Inflammatory macrophage treated with lipopolysaccharide for 4 hours (primary cell): ENCODE measurements at places on chromosomes 4 and X.

DNA sequence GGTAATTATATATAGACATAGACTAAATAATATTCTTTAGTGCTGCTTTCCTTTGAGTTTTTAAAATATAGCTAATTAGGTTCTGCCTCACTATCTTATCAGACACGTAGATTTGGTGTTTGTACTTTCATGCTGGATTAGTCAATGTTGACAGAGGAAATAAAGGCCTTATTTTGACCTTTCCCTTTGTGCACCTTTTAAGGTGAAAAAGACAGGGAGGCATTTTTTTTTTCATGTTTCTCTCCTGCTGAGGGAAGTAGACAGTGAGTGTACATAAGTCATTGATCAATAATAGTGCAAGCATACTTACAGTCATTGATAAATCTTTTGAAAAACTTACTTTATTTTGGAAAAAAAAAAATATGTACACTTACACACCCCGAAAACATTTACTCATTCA lies 467.8 kb downstream of the GRXCR1 start:
- DNase-seq = no peak

DNA sequence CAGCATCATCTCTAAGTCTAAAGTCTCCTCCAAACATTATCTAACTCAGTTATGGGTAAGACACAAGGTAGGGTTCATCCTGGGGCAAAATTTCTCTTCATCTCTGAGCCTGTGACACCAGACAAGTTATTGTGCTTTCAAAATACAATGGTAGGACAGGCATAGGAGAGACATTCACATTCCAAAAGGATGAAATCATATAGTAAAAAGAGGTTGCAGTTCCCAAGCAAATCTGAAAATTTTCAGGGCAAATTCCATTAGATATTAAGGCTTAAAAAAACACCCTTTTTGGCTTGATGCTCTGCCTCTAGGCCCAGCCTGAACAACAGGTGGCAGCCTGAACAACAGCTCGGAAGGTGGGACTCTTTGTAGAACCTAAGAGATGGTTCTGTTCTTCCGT lies 448.3 kb upstream of the SLIT2 start:
- no peak for DNase-seq

GRCh38 chrX:54193085-54193821 lies 10.2 kb upstream of the FAM120C start:
- DNase-seq = no peak

GRCh38 chr4:25098964-25099891 lies 61.0 kb downstream of the SEPSECS start:
- DNase-seq = no peak

DNA sequence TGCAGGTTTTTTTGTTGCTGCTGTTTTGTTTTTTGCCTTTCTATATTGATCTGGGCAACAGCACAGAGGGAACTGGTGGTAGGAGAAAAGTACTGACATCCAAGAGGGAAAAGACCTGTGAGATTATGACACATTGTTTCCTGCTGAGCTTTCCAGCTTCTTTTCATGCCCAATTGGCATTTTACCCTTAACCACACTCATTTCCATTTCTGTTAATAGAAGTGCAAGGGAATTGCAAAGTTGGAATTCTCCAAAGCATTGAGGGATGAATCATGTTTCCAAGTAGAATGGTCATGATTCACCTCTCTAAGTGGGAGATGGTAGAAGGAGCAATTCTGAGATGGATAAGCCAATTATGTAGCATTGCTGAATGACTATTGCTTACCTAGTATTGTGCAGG lies 161.5 kb downstream of the PPARGC1A start:
- no peak for DNase-seq

GRCh38 chrX:77061022-77061421 lies 386.2 kb upstream of the FGF16 start:
- no peak for DNase-seq

DNA sequence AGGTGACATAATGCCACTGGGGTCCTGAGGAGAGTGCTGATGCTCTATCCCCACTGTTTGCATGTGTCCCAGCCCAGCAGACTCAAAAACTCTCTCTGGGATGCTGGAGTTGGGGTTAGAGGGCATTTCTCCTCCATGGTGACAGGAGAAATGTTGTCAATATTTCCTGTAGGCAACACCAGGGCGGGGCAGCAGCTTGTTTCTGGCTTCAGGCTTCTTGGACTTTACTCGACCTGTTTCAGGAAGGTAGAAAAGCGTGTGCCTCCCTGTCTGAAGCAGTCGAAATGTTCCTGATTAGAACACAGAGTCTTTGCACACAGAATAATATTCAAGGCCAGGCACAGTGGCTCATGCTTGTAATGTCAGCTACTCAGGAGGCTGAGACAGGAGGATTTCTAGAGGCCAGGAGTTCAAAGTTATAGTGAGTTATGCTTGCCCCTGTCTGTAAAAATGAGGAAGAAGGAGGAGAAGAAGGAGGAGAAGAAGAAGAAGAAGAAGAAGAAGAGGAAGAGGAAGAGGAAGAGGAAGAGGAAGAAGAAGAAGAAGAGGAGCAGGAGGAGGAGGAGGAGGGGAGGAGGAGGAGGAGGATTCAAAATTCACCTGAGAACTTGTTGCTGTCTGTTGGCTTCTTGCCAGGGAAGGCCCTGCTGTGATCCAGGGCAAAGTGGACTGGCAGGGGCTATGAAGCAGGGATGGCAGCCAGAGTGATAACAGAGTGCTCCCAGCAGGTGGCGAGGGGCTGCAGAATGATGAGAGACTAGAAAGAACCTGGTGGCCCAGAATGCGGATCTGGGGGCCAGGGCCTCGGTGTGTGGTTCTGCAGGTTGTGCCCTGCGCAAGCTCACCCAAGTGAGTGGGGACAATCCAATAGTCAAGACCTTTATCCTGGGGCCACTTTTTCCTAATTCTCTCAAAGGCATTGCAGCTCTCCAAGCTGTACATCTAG lies 82.9 kb downstream of the RTL5 start:
- no peak for DNase-seq

GRCh38 chr4:150720973-150721518 lies 139.1 kb downstream of the MAB21L2 start:
- DNase-seq = no peak

DNA sequence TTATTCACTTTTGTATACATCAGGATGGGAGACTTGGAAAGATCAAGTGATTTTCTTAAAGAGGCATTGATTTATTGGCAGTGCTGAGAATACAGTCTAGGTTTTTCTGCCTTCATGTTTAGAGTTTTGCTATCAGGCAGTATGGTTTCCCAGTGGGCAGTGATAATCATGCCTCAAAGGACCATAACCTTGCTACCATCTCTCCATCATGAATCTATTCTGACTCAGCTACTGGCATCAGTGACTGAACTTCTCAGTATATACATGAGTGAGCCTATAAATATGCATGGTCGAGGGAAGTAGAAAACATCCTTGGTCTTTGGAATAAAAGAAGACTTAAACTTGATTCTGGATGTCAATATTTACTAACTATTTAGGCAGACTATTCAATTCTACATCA lies 562.0 kb upstream of the AADAT start:
- no peak for DNase-seq

DNA sequence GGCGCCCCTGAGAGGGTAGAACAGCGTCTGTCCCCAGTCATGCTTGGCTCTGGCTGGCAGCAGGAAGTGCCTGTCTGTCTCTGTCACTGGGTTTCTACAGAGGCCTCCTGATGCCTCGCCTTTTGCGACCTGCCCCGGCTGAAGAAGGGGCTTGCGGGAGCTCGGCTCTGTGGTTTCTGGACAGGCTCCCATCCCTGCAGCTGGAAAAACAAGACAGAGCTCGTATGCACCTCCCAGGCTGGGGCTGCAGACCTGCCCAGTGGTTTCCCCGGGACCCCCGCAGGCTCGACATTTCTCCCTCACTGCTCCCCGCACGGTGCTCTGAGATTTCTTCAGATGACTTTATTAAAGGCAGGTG lies 57.0 kb upstream of the SORCS2 start:
- no peak for DNase-seq

GRCh38 chrX:134236626-134237614 lies at the start of gene CCDC160:
TSS of gene CCDC160 (plus strand) at chrX:134237182. CDS start at chrX:134244801, 7,619 bp downstream.
- DNase-seq = no peak

DNA sequence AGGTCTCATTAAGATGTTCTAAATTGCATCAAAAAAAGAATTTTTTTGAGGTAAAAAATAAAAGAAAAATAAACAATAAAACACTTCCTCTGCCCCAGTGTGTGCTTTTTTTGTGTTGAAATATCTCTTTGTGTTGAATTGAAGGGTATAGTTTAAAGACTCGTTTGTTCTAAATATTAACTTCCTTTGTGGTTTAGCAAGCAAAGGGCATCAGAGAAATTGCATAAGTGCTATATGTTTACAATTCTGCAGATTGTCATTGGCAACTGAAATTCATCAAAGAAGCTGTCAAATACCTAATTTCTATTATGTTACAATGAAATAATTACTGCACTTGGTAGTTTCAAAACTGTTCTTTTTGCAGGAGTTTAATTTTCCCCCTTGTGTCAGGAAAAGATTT lies 260.5 kb downstream of the DKK2 start:
- peak; percentile 28 for DNase-seq

DNA sequence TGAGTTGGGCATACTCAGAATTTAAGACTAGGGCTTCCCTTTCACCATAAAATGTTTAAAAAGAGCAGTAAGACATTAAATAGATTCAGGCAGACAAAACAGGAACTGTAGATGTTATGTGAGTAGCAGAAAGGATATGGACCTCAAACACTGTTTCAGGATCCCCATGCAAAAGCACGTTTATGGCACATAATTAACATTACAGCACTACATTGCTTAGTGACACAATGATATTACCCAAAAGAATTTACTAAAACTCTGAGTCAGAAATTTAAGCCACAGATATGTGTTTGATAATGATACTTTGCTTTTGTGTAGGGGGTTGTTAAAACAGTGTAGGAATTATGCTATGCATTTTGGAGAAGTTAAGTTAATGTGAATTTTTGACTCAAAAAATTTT lies 266.3 kb downstream of the PDGFC start:
- DNase-seq = no peak

DNA sequence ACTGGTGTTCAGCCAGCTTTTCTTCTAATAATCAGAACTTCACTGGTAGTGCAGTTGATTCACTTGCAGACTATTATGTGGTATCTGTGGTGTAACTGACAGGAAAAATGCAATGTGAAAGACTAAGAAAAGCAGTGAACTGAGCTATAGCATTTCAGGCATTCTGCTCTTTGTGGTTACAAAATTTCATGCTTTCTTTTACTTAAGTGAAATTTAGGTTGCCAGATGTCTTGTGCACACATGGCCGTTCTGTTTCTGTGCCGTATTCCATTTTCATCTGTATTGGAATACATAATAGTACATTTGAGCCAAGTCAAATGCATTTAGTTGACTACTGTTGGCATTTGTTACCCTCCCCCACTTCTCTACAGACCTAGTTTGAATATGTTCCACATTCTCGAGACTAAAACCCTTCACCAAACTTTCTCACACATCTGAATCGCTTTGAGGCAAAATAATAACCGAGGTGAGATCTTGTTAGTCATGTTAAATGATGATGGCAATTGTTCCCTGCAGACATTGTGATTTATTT lies 8.2 kb downstream of the RTL3 start:
- DNase-seq = no peak

- no peak for DNase-seq
Observed at GRCh38 chr4:80201252-80202151, 4.2 kb downstream of the PRDM8 start.

DNA sequence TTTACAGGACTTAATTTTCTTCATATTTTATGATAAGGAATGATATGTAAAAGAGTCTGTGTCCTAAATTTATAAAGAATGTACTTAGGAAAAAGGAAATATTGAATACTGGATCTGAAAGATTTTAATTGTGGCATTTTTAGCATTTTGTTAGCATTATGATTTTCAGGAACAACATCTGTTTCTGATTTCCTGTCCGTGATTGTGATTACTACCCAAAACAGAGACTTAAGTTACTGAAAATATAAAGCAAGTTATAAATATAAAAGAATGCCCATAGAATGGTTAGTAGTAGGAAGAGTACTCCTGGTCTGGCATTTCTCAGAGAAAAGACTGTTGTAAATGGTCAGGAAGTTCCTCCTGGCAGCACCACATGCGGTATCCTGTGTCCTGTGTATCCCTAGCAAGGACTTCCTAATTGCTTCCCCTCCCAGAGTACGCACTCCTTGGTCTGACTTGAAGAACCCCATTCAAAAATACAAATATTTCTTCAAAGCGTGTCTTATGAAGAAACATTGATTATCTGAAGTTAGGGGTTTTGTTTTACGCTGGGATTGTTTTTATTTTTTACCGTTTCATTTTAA lies 88.9 kb downstream of the RS1 start:
- no peak for DNase-seq

DNA sequence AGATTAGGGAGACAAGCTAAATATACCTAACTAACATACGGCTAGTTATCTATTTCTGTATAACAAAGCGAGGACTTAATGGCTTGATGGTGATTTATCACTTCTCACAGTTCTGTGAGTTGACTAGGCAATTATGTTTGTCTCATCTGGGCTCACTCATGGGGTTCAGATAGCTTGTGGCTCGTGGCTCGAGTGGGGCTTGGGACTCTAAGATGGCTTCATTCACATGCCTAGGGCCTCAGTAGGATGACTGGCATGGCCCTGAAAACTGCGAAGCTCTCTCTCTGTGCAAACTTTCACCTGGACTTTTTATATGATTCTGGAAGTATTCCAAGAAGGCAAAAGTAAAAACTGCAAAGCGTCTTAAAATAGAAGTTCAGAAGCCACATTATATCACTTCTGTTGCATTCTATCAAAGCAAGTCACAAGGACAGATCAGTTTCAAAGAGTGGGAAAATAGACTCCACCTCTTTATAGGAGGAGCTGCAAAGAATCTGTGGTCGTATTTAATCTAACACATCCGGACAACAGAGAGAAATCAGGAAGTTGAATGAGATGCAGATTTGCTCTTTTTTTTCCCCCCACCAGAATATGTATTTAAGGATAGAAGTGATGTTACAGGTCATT lies 491.2 kb downstream of the INPP4B start:
- DNase-seq = no peak

GRCh38 chrX:153927922-153928760 lies 2.1 kb upstream of the ARHGAP4 start:
- DNase-seq = peak; percentile 96

DNA sequence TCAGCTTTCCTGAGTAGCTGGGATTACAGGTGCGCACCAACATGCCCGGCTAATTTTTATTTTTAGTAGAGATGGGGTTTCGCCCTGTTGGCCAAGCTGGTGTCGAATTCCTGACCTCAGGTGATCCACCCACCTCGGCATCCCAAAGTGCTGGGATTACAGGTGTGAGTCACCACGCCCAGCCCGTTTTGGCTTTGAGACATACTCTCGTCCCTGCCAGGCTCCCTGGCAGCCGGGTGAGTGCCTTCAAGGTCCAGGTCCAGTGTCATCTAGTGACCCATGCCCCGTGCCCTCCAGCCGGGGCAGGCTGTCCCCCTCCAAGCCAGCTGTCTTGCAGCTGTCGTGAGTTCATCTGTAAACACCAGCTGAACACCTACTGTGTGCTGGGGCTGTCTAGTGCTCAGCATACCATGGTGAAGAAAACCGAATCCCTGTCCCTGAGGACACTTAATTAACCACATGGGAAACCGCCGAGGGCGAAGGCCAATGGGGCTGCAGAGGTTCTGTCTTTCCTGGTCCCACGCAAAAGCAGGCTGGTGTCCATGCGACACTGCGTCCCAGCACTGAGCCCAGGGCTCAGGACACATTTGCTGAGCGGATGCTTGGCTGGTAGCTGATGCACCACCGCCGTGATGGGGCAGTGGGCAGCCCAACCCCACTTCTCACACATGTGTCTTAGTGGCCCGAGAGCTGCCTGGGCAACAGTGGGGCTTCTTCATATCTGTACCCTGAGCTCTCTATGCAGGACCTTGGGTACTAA lies 21.9 kb downstream of the NSG1 start:
- no peak for DNase-seq

GRCh38 chr4:5815641-5816040 lies 77.2 kb downstream of the CRMP1 start:
- DNase-seq = no peak
